Right cardiac atrium (tissue), 5 donors: ENCODE measurements at places on chromosomes 12 and 14.
A peak's percentile ranks its signal among the peaks of the same experiment; 100 is the strongest.

- no peak for DNase-seq
These were observed 580.1 kb downstream of the ALG10 start for GRCh38 chr12:34602213-34602940.

GRCh38 chr12:85951823-85952222, 77.7 kb downstream of the NTS start:
- no peak for DNase-seq

GRCh38 chr12:65965358-65965757, 141.1 kb downstream of the HMGA2 start:
- DNase-seq = no peak

- DNase-seq = no peak
These were observed 41.7 kb downstream of the EMP1 start for GRCh38 chr12:13238204-13238603.

DNA sequence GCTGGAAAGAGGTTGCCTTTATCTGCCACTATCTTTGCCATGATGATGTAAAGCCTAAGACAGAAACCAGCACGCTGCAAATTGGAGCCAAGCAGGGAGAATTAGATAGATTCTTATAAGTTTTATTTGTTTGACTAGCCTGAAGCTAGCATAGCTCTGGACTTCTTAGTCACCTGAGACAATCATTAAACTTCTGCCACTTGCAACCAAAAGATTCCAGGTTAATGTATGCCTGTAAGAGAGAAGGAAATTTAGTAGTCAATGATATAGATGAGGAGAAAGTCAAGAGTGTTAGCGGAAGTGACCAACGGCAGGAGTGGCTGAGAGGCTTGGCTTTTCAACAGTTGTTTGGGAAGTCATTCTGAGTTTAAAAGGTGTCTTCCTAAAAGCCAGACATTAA, 1106.6 kb downstream of the VRK1 start:
- no peak for DNase-seq

- DNase-seq = no peak
These were observed 23.7 kb upstream of the OR6J1 start for GRCh38 chr14:22667881-22668280.

GRCh38 chr12:95790917-95791849, 619 bp upstream of the NTN4 start:
- peak; percentile 26 for DNase-seq

- DNase-seq = peak; percentile 74
These were observed 851 bp downstream of the HSP90B1 start for GRCh38 chr12:103930787-103931735.

- DNase-seq = peak; percentile 76
These were observed 28.3 kb downstream of the ETV6 start for GRCh38 chr12:11677752-11678151.

- DNase-seq = no peak
These were observed 30.3 kb upstream of the FOXN3 start for GRCh38 chr14:89447182-89447944.

GRCh38 chr12:45138609-45139008, 77.3 kb upstream of the ANO6 start:
- no peak for DNase-seq

GRCh38 chr12:6215932-6216494, 15.8 kb downstream of the CD9 start:
- DNase-seq = peak; percentile 73

GRCh38 chr12:30822385-30823155, 67.8 kb upstream of the CAPRIN2 start:
- DNase-seq = peak; percentile 88

- DNase-seq = peak; percentile 59
These were observed 18.0 kb downstream of the TRAF3 start for GRCh38 chr14:102795060-102795925.

DNA sequence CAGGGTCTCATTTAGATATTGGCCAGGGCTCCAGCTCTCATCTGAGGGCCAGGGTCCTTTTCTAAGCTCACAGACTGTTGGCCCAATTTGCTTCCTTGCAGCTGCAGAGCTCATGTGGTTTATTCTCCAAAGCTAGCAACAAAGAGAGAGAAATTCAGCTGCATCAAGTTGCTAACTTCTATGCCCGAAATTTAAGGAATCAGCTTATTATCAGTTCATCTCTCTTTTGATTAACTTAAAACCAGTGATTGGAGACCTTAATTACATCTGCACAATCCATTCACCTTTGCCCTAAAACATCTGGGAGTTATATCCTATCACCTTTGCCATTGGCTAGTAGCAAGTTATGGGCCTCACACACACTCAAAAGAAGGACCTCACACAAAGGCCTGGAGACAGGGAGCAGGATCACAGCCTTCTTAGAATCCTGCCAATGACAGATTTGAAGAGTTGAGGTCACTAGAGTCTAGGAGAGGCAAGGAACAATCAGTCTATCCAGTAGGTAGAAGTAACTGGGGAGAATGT, 258.8 kb upstream of the GARIN6 start:
- DNase-seq = no peak

GRCh38 chr12:11228296-11228879, 41.1 kb downstream of the PRB3 start:
- no peak for DNase-seq

- DNase-seq = no peak
These were observed 17.4 kb upstream of the SGPP1 start for GRCh38 chr14:63745272-63745671.

DNA sequence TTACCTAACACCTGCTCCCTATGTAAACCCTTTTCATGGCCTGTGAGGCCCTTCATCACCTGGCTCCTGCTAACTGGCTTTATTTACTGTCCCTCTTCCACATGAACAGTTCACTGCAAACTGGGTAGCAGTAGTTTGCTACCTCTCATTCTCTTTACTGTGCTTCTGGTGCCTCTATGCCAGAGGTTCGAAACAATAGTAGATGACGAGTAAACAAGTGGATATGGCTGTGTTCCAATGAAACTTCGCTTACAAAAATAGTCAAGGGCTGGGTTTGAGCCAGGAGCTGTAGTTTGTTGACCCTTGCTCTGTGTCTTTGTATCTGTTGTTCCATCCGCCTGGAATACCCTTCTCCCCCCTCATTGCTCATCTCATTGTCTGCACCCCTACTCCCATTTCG, 233.6 kb upstream of the RMST start:
- no peak for DNase-seq

DNA sequence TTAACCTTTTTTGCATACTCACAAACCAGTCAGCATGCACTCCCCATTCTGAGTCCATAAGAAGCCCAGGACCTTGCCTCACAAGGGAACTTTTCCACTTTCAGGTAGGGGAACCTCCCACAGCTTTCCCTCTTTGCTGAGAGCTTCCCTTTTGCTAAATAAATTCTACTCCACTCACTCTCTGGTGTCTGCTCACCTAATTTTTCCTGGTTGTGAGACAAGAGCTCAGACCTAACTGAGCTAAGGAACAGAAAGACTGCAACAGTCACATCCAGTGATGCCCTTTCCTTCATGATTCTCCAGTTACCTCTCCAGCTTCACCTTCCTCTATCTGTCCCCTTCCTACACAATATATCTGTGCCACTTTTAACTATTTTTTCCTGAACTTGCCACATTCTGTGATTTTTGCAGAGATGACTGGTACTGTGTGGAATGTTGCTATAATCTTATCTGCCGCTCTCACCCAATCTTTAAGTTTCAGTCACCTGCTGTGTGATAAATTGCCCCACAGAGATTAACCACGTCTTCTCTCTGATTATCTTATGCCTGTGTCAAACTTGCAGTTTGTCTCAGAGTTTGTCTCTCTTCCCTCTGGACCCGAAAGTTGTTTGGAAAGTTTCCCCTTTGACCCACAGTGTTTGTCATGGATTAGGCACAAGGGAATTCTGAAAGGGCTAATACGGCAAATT, 737.1 kb upstream of the FLRT2 start:
- DNase-seq = no peak

DNA sequence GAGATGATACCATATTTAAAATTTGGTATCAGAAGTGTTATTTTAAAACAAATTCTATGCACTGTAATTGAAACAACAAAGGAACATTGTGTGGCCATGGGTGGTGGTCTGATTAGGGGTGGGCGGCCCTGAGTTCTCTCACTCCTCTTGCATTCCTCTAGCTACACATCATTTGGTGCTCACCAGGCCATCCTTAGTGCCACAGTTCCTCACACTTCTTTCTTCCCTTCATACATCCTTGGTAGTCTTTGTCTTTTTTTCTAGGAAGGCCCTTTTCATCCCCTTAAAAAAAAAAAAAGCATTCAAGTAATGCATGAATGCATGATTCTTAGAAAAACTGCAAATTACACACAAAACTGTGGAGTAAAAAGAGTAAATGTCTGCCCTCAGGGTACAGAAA, 2.4 kb upstream of the MANSC4 start:
- DNase-seq = no peak

- no peak for DNase-seq
These were observed 603.2 kb downstream of the C12orf50 start for GRCh38 chr12:87425942-87426554.

- no peak for DNase-seq
These were observed 31.9 kb downstream of the CDKL1 start for GRCh38 chr14:50364792-50365191.

DNA sequence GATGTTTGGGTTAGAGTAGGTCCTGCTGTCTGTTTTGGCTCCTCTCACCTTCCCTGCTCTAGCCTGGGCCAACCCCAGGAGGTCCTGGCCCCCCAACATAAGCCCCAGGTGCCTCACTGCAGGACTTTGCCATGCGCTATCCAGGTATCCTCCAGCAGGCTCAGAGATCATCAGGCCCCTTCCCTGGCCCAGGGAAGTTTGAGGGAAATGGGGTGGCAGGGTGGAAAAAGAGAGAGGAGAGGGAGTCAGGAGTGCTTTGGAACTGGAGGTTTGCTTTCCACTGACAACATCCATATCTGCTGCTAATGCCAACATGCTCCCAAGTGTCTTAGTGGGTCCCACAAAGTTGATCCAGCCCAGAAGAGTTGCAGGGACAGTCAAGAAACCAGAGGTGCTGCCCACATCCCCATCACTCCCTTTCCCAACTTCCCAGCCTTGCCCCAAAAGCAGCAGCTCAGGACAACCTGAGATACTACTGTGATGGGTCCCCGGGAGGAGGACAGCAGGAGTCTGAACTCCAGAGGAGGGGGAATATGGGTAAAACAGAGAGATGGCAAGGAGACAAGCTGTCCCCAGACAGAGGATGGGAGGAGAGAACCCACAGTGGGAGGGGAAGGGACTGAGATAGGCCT, 677 bp downstream of the TNS2 start:
- DNase-seq = no peak

DNA sequence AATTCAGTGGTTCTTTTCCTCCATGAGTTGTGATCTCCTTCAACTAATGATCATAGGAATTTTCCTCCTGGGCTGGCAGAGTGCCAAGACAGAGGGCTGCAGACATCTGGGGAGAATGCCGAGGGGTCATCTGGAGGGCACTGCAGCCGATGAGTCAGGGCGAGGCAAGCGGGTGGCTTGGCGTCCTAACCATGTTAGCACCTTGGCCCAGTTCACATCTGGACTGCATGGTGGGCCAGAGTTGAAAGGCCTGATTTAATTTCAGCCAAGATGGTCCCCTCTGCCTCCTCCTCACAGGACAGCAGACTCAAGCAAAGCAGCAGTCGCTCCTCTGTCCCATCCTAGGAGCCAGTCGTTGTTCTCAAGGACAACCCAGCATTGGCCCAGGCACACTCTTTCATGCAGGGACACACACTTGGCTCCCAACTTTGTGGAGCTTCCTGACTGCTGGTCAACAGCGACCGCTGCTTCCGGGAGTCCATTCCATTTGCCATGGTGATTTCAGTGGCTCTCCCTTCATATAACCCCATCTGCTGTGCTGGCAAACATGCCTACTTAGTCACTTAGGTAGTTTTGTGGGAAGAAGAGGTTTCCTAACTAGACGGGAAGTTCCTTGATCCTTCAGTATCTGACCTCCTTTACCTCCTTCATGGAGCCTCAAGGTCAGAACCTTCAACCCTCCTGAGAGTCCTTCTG, 161.8 kb downstream of the TTC8 start:
- peak; percentile 16 for DNase-seq

GRCh38 chr12:52195065-52195730, 3.4 kb upstream of the KRT80 start:
- no peak for DNase-seq

DNA sequence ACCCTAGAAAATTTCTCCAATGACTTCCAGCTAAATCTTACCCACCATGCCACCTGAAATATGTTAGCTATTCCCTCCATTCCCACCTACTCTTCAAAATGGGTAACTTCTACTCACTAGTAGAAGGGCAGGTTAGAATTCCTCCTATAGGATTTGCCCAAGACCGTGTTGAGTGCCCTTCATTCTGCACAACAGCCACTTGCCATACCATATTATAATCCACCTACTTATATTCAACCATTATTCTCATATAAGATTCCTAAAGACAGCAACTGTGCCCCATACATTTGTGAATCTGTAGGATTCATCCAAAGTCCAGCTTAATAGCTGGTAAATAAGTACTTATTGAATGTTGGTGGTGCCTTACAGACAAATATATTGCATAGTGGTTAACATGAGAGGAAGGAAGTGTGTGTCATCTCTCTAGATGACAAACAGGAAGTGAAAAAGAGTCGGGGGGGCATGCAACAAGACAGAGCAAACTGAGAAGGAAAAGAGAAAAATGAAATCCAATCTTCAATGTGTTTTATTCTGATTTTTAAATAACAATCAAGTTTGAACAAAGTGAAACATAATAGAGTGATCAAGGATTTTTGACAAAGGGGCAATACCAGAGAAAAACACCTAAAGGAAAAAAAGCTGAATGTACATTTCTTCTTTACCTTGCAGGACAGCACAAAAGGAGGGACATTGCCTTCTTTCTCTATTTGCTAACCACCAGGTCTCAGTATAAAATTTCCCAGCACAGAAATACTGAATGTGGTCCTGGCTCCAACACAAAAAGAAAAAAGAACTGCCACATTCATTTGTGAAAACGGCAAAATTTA, 389.3 kb upstream of the USP15 start:
- no peak for DNase-seq

GRCh38 chr14:69208666-69209065, 17.4 kb downstream of the EXD2 start:
- DNase-seq = no peak

- no peak for DNase-seq
These were observed 30.5 kb downstream of the PPP2R5C start for GRCh38 chr14:101791919-101792572.

DNA sequence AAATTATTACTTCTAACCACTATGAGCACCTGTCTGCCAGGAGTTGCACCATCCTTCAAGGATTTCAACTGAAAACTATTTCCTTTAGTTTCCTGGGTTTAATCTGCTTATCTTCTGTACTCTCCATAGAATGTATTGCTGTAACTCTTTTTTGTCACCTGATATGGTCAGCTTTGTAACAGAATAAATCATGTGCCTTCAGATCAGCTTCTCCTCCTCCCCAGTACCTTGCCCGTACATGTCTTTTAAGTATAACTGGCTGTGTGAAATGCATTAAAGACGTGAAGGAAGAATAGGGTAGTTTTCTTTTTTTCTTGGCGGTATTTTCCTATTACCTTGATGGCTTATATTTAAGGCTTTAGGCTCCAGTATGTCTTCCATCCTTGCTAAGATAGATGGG, 200.3 kb upstream of the NAV3 start:
- DNase-seq = no peak

- no peak for DNase-seq
These were observed 169.9 kb downstream of the CRADD start for GRCh38 chr12:93846936-93847516.
